ENCODE measurements at places on chromosomes 12 and 14.
A peak's percentile ranks its signal among the peaks of the same experiment; 100 is the strongest.

DNA sequence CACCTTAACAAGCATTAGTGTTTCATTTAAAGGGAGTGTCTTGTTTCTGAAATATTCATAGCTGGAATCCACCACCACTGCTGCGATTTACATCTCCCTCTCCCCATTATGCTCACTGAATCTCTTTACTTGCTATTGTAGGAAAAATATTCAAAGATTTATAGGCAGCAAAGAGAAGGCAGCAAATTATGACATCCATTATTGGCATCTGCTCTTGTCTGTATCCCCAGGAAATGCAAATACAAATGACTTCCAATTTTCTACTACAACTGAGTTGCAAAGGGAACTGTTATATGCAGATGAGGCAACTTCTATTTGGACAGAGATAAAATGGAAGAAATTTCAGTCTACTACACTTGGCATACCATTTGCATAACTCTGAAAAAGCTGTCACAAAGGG lies 88.4 kb upstream of the PRKD1 start:
- H3K4me3 ChIP-seq: no peak overlapping the region
- DNase-seq: no peak
- H3K27ac ChIP-seq: no peak overlapping the region
- no peaks in the 10 kb centered on the region for H3K27me3 ChIP-seq

DNA sequence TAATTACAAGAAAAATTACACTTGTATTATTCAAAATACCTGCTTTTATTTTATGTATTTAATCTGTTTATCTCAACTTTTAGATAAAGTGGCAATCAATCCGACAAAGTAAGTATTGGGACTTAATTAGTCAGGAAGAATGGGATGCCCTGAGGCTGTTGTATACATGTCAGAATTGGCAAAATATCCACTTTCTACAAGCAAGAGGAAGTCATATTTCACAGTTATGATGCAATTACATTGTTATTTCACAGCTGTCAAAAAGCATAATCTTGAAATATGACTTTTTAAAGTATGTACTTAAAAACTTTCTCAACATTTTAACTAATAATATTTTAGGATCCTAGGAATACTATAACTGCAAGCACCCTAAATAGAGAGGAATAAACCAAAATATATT lies 357.1 kb upstream of the MGAT4C start:
- DNase-seq: no peak
- H3K27me3 ChIP-seq: no peaks in the 10 kb centered on the region
- no peak overlapping the region for H3K27ac ChIP-seq
- no peaks in the 10 kb centered on the region for H3K4me1 ChIP-seq
- no peak overlapping the region for H3K4me3 ChIP-seq

GRCh38 chr12:104462931-104463339 lies 6.2 kb downstream of the CHST11 start:
- H3K27ac ChIP-seq: peak overlapping the region; percentile 34
- no peaks in the 10 kb centered on the region for H3K36me3 ChIP-seq
- peaks cover 19% of the 10 kb centered on the region for H3K27me3 ChIP-seq
- peaks cover 32% of the 10 kb centered on the region for H3K4me1 ChIP-seq
- DNase-seq: no peak
- H3K4me3 ChIP-seq: no peak overlapping the region

- H3K36me3 ChIP-seq: no peaks in the 10 kb centered on the region
- no peaks in the 10 kb centered on the region for H3K27me3 ChIP-seq
- no peaks in the 10 kb centered on the region for H3K4me1 ChIP-seq
Measured at GRCh38 chr14:41900644-41901043, 294.0 kb downstream of the LRFN5 start.

DNA sequence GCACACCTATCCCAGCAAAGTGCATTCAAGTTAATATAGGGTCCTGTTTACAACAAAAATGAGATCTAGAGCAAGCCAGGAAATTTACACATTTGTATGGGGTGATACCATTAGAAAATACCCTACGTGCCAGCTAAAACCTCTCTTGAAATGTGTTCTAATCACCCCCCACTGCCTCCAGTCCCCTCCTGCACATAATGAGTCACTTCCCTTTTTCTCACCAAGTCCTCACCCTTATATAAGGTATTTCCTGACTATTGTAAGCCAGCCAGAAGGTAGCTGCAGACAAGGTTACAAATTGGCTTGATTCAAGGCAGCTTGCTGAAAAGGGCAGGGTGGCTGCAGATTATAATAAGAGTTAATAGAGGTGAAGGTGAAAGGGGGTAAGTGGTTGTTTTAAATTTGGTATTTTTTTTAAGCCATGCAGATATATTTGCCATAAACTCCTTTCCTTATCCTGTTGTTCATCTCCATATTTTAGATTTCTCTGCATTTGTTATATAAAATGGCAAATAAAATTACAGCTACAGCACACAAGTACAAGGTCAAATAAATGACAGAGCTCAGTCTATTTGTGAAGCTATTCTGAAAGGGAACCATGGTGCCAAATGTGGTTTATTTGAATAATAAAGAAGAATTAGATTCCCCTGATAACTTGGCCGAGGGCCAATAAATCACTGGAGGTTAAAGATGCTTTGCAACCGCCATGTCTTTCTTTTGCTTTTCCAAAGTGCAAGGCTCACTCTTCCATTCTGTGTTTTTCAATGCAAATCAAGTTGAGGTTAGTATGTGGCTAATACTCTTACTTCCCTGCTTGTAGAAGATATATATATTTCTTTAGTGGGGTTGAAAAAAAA lies 385.9 kb downstream of the EGLN3 start:
- no peaks in the 10 kb centered on the region for H3K36me3 ChIP-seq
- H3K4me3 ChIP-seq: no peak overlapping the region
- peaks cover 59% of the 10 kb centered on the region for H3K4me1 ChIP-seq
- H3K27me3 ChIP-seq: no peaks in the 10 kb centered on the region
- peak overlapping the region; percentile 34 for H3K27ac ChIP-seq

DNA sequence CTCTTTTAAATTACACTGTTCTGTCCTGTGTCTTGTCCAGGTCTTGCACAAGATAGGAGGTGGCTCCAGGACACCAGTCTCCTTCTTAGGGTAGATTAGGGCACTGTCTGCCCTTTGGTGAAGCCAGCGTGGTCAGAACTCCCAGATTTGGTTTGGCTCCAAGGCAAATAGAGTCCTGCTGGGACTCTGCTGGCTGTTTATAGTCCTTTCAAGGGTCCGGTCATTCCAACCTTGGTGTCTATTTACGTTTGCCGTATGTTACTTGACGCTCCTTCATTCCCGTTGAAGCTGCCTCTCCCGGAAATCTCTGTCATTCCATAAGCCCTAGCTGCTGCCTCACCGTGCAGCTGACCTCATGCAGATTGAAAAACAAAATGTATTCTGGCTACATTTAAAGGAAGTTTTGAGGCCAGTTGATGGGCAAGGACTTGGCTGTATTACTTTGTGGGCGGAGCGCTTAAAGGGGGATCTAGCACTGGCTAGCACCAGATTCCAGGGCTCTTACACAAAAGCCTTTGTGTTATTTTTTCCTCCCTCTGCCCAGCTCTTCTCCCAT lies 180.6 kb downstream of the AKAP6 start:
- DNase-seq: no peak
- no peak overlapping the region for H3K27ac ChIP-seq
- H3K27me3 ChIP-seq: no peaks in the 10 kb centered on the region

All from WTC11 (cell line).